ENCODE measurements at places on chromosomes 5 and 9.

DNA sequence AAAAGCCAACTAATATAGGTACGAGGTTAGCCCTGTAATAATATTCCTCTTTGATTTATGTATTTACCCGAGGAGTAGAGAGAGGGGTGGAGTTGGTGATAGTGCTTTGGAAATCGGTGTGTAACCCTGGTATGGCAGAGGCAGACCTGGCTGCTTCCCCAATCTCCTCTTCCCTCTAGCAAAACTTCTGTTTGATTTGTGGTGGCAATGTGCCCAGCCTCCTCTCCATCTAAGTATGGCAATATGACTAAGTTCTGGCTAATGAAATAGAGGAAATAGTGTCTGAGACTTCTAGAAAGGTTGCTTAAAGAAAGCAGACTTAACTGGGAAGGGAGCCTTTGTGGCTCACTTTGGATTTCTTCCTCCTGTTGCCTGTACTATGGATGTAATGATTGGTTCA lies 491.1 kb downstream of the ENC1 start:
- peak; percentile 75 for DNase-seq

- DNase-seq, result no peak
Observed at GRCh38 chr5:40945111-40945510, 35.8 kb downstream of the C7 start.

DNA sequence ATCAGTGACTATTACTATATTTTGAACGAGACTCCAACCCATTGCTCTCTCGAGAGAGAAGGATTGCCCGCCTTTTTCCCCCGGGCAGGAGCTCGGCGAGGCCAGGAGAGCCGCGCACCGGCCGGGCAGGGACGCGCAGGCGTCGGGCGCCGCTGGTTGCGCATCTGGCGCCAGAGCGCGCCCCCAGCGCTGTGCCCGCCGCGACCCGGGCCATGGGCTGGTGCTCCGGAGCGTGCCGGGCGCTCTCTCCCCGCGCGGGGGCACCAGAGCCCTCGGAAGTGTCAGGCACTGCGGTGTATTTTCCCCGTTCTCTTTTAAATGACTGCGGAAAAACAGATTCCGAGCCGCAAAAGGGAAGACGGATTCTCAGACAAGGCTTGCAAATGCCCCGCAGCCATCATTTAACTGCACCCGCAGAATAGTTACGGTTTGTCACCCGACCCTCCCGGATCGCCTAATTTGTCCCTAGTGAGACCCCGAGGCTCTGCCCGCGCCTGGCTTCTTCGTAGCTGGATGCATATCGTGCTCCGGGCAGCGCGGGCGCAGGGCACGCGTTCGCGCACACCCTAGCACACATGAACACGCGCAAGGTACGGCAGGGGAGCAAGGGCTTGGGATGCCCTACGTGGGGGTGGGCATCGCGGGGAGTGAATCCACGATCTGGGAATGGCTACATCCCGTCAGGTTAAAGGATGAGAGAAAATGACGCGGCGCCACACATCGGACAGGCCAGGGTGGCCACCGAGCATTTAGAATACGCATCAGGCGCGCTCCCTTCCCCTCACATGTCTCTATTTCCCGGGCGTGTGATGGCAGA lies 1.1 kb upstream of the NTRK2 start:
- DNase-seq, result peak; percentile 17

DNA sequence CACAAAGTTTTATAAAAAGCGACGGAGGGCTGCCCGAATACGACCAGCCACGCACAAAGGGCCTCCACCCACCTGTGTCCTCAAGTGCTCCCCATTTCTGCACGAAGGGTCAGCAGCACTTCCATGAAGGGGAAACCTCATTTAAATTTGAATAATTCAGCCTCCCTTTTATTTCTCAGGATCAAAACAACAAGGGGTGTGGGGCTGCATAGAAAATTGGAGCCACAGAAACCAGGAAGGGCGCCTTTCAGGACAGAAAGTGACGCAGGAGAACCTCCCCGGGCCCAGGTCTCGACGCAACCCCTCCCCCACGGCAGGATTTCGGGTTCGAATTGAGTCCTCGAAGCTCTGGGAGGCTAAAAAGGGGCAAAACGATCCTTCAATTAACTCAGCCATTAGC lies 2.1 kb downstream of the NRARP start:
- DNase-seq, result no peak

DNA sequence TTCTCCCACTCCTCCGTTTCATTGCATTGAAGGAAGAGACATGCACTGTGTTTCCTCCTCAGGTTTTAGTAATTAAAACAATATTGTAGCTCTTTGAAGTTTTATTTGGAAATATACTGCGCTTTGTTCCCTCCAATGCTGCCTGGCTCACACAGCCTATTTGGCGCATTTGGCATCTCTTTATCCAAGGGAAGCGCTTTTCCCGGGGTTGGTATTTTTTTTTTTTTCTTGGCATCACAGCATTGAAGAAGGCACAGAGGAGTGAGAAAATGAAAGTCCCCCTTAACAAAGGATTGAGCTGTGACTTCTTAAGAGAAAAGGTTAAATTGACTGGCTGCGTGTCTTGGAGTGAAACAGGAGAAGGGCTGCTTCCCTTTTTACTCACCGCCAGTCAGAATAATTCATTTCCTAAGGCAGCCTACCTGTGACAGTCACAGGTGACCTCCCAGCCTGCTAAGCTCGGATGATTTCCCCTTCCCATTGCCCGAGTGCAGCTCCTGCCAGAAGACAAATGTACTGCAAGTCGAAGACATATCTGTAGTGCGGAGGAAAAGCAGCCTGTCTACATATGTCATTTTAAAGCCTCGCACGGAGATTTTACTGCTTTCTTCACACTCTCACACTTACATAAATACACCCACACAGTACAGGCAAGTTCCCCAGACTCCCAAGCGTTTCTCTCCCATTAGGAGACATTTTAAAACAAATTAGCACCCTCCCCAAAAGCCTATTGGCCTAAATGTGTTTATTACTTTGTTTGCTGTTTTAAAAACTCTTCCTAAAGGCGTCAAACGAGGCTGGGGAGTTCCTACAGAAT lies 665.5 kb upstream of the ZNF608 start:
- DNase-seq, result no peak

DNA sequence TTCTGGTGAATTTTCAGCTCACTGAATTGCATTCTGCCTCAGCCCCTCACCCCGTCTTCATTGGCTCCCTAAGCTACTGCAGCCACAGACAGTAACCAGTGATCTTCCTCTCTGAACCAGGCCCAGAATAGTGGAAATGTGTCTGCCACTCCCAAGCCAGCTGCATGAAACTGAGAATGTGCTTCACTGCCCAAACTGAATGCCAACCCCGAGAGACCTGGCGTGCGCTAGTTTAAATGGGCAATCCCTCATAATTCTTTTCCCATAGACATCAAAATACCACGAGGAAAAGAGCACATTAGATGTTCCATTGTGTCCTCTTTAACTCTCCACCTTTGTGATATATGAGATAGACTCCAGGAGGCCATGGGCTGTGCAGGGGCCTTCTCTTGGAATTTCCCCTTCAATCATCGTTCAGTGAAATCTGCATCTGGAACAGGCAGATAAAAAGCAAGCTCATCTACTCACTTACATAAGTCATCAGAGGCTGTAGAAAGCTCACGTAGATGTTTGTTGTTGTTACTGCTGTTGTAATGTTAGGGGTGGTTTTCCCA lies 320.2 kb downstream of the NFIB start:
- no peak for DNase-seq

GRCh38 chr5:158837908-158838307 lies 261.8 kb downstream of the EBF1 start:
- no peak for DNase-seq

DNA sequence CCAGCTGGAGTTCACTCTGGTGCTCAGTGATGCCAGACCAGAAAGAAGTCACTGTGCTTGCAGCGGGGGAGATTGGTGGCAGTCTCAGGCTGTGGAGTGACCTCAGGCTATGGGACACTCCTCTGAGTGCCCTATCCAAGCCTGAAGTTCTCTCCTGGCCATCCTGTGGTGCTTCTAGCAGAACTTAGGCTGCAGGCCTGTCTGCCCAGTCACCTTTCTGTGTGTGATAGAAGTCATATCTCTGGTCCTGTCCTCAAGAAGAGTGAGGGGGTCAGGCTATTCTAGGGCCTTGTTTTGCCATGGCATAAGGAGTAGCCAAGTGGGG lies 9.3 kb downstream of the PDLIM4 start:
- no peak for DNase-seq

DNA sequence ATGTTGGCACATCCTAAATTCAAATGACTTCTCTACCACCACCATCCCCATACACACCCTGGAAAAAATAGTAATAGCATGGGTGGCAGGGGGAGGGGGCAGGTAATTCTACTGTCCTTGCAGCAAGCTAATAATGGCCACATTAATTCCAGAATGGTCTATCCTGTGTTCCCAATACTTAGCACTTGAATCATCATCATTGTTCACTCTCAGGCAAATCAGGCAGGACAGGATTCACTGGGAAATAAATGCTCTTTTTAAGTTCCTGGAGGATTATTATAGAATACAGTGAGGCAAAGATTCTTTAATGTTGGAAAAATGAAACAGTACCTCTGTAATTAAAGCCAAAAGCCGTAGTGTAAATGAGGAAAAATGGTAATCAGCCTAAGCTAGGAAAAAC lies 254.5 kb downstream of the ARRDC3 start:
- DNase-seq, result no peak

- no peak for DNase-seq
Observed at GRCh38 chr9:14439555-14439954, 125.6 kb upstream of the NFIB start.

- no peak for DNase-seq
Observed at GRCh38 chr5:126988021-126988569, 42.3 kb downstream of the MARCHF3 start.

DNA sequence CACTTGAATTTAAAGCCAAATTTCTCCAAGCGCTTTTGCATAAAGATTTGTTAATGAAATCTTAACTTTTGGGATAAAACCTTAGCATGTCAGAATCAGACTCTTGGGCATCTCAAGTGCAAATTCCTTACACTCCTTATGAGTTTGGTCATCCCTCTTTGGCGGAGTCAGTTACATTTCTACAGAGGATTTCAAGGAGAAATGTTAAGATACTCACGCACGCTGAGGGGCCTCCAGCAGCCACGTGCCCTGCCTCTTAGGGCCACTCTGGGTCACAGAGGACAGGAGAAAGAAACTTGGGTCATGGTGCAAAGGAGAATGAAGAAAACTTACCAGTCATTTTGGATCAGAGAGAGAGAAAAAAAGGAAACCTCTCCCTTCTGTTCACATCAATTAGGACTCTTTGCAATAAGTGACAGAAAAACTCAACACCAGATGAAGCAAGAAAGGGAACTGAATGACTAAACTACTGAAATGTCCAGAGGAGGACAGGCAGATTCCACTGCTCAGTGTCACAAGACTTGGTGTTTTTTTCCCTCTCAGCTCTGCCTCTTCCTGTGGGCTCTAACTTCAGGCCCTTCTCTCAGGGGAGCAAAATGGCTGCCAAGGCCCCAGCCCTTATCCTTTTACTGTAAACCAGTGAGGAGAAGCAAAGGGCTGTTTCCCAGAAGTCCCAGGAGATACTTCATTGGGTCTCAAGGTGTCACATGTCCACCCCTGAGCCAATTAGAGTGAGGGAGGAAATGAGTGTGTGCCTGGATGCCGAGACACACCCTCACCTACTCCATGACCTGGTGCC lies 63.3 kb upstream of the NFIL3 start:
- peak; percentile 21 for DNase-seq

- DNase-seq, result no peak
Observed at GRCh38 chr9:113619491-113620376, 156.2 kb downstream of the RGS3 start.

DNA sequence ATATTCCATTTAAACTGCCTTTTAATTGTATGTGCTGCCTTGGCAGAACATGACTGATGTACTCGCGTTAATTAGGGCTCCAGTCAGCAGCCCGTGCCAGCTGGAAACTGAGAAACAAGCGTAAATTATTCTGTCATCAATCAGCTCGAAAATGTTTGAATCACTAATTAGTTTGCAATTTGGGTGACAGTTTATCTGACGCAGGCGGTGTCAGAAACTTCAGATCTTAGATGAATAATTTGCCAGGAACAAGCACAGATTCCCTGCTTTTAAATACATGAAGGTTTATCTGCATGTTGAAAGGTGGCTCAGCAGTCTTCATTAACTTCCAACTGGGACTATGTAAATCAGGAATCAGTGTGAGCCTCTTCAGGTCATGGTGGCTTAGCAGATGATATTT lies 176.0 kb upstream of the TLE4 start:
- no peak for DNase-seq

DNA sequence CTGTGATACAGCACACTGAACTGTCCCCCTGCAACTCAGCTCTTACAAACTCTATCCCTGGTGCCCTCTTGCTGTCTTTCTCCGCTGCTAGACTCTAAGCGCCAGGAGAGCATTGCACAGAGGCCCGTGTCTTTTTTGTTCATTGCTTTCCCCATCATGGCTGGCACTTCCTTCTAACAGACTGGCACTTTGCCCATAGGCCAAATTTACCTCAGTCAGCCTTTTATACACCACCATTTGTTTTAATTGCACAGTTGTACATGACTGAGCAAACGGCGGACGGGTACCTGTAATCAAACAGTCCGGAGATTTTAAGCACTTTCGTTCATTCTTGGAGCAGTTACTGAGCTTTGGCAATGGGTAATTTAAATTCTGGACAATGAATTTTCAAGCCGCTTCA lies 102.2 kb upstream of the CLINT1 start:
- no peak for DNase-seq

DNA sequence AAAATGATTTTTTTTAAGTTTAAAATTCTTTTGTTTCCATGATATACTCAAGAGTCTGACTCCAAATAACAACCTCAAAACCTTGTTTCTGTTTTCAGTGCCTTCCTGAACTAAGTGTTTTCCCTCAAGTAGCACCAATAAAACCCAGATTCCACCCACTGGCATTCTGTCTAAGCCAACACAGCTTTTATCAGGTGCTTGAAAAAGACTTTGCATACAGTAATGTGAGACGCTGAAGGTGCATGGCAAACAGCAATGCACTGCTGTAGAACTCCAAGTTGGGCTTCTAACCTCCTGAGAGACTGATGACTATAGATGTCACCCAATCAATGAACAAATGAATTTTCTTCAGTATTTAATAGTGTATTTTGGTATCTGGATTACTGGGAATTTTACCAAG lies 95.7 kb downstream of the NFIB start:
- no peak for DNase-seq

GRCh38 chr5:158908425-158909220 lies 191.1 kb downstream of the EBF1 start:
- DNase-seq, result no peak

DNA sequence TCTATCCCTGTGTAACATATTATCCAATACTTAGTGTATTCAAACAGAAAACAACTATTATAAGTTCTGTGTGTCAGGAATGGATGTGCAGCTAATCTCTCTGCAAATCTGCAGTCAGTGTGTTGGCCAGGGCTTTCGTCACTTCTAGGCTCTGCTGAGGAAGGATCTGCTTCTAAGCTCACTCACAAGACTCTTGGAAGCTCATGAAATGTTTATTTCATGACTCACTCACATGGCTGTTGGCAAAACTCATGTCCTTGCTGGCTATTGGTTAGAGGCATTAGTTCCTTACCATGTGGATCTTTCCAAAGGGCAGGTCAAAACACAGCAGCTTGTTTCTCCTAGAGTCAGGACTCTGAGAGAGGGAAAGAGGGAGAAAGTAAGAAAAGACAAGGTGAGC lies 367.4 kb upstream of the SMARCA2 start:
- DNase-seq, result no peak

Measured in inflammatory macrophage (primary cell).